ENCODE measurements at places on chromosomes 5 and 9.

DNA sequence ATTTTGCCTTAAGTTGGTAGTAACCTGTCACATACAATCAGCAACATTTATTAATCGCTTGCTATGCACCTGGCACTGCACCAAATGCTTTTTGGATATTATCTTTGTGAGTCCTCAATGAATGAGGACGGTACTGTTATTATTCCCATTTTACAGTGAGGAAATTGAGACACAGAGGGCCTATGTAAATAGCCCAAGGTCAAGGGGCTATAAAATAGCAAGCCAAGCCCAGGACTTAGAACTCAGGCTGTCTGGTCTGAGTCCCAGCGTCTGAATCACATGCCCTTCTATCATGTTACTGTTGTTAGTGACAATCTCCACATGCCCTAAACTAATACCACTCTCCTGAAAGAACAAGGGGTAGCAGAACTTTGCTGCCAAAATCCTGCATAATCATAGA lies 60.0 kb downstream of the ERAP1 start:
- DNase-seq, result no peak

DNA sequence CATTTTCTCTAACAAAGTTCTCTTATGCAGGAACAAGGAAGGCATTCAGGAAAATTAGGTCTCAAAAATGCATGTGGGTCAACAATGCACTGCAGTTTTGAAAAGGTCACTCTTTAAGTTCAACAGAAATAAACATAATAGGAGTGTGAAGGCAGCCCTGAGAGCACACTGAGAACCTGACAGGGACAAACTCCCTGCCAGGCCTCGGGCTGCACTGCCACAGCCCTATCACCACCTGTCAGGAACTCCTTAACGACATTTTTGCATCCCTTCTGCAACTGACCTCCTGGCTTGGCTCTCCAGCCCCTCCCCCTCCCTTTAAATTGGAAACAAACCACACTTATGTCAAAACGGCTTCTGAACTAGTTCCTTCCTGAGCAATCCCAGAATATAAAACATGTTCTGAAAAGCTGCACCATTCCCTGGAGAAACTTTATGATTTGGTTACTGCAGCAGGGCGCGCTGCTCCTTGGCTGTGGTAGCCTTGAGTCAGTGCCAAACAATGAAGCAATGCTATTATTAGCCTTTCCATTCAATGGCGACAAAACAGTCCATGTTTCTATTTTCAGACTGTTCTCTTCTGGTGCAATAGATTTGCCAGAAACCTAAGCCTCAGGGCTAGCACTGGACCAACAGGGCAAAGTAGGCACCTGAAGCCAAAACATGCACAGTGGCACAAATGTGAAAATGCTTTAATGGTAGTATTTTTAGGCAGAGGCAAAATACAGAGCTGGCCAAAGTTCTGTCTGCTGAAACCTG lies 160.1 kb upstream of the ZNF608 start:
- no peak for DNase-seq

DNA sequence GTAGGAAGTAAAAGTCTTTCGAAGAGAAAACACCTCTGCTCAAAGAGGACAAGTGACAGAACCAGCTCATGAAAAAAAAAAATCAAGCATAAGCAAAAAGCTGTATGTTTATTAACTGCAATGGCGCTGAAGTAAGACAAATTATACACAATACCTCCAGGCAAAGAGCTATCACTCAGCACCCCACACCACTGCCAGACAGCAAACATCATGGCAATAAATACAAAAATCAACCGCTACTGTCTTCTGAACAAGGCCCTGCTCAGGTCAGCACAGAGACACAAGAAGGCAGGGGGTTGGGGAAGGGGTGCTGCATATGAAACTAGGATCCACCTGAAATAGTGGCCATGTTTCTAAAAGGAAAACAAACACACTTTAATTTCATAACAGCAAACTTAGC lies 50.4 kb downstream of the MAPKAP1 start:
- DNase-seq, result no peak

- DNase-seq, result no peak
Measured at GRCh38 chr5:5617024-5617423, 194.5 kb downstream of the ICE1 start.

DNA sequence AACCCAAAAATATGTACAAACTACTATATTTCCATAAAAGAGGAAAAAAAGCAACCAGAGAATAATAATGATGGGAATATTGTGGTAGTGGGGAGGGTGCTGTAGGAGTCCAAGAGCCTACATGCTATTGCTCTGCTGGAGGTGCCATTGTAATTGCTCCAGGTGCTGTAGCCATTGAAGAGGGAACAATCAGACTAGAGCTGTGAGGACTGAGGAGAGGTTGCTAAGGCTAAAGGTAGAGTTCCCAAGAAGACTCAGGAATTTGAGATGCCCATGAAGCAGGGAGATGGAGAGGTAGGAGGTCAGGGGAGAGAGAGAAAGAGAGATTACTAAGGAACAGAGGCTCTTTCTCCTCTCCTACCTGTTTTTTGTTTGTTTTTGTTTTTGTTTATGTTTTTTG lies 394.0 kb downstream of the DMRTA1 start:
- no peak for DNase-seq

- no peak for DNase-seq
Measured at GRCh38 chr9:114884787-114885452, 45.5 kb downstream of the TNFSF8 start.

- no peak for DNase-seq
Measured at GRCh38 chr5:179805529-179806249, 977 bp downstream of the MGAT4B start.

DNA sequence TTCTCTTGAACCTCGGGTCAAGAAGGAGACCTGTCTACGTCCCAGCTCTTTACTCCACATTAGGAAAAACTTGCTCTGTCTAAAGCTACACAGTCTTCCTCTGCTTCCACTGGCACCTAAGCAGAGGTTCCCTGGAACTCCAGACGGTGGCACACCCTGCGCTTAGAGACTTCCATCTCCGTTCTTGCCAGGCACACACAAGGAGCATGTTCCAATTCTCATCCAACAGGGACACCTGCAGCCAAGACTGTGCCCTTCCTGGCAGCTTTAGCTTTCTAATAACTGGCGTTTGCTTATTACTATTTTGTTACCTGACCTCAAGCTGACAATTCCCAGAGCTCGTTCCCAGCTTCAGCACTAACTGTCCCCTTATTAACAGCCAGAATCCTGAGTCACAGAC lies 16.0 kb downstream of the CAPSL start:
- DNase-seq, result no peak

- no peak for DNase-seq
Measured at GRCh38 chr5:59065554-59065953, 482.7 kb downstream of the RAB3C start.

- DNase-seq, result no peak
Measured at GRCh38 chr9:2234371-2234893, 219.3 kb downstream of the SMARCA2 start.

GRCh38 chr5:146213210-146213826 lies 9.9 kb downstream of the RBM27 start:
- DNase-seq, result no peak

- no peak for DNase-seq
Measured at GRCh38 chr5:176185133-176185733, 53.0 kb upstream of the SIMC1 start.

DNA sequence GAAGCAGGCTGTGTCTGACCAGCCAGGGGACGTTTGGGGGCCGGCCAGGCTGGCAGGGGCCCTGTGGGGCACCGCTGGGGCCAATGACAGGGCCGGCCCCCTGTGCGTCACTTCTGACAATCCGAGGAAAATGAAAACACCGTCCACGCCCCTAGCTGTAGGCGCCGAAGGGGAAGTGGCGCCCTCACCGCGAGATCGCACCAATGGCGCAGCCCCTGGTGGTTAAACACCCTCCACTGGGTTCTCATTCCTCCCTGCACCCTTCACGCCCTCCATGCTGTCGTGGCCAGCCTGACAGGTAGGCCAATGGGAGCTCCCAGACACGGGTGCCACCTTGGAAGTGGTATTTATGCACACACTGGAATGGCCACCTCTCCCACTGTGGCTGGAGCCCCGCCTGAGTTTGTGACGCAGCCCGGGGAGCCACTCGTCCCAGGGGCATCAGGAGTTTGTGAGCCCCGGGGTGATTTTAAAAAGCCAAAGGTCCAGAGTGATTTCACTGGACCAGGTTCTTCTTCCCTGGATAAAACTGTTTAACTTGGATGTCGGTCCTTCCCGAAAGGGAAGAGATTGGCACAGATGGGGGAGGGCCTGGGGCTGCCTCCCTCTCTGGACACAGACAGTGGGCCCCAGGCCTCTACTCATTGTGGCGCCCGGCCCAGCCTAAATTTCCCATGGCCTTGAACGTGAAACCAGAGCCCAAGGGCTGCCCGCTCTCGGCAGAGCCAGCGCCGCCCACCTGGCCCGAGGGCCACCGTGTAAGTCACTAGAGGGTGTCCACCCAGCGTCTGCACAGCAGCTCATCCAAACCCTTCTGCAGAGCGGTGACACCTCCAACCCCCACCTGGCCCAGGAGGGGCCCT lies 49.7 kb downstream of the NKD2 start:
- DNase-seq, result no peak

DNA sequence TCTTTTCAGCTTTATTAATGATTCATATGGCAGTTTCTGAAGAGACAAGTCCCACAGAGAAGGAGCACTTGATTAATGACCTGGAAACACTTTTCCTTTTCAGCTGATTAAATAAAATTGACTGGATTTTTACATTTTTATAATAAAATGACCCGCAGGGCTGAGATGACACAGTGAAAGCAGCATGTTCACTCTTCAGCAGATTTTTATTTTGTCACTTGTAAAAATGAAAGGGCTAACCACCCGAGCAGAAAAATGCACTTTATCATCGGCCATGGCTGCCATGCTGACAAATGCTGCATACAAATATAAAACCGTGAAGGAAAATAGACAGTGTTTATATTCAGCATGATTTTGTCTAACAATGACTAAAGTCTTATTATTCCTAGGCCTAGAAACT lies 321.6 kb upstream of the ITGA1 start:
- DNase-seq, result no peak

GRCh38 chr9:28883234-28883633 lies 1310.0 kb upstream of the C9orf72 start:
- no peak for DNase-seq

GRCh38 chr9:93658184-93658925 lies 82.0 kb downstream of the PHF2 start:
- DNase-seq, result no peak

Data from neuronal stem cell (in vitro differentiated cells).